Activated CD8-positive, alpha-beta T cell treated with anti-CD3 and anti-CD28 coated beads for 36 hours (primary cell): ENCODE measurements at places on chromosomes 1 and 21. TPM values are rescaled to one million over a fixed set of nuclear protein-coding genes. Genes with fewer than 3 reads are reported as not detected.

DNA sequence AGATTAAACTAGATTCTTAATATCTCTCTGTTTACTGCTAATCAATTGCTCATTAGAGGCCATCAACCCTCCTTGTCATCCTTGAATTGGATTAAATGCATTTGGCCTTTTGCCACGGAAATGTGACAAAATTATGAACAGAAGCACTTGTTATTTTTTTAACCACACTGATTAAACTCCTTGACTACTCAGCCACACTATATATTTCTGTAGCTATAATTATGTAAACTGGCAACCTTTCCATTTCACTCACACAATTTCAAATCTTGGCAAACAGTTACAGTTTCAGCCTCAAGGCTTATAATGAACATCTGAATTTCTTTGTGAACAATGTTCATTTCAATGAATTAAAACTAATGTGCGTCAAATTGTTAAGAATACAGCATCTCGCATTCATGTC lies 10.1 kb downstream of the ADAMTS5 start:
- no peak for DNase-seq
- no peak overlapping the region for H3K4me3 ChIP-seq
- peaks cover 7% of the 10 kb centered on the region for H3K27me3 ChIP-seq
- no peak overlapping the region for H3K27ac ChIP-seq

DNA sequence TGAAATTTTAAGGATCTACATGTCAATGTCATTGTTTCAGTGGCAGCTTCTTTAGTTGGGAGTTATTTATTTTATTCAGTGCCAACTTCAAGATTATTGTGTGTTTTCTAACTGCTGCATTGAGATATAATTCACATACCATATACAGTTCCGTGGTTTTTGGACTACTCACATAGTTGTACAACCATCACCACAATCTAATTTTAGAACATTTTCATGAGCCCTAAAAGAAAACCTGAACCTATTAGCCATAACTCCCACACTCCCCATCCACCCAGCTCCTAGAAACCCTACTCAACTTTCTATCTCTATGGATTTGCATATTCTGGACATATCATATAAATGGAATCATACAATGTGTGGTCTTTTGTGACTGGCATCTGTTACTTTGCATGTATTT lies 220.0 kb downstream of the LRRC40 start:
- no peak overlapping the region for H3K27ac ChIP-seq
- no peak overlapping the region for H3K4me3 ChIP-seq
- no peaks in the 10 kb centered on the region for H3K36me3 ChIP-seq
- H3K4me1 ChIP-seq = no peaks in the 10 kb centered on the region

DNA sequence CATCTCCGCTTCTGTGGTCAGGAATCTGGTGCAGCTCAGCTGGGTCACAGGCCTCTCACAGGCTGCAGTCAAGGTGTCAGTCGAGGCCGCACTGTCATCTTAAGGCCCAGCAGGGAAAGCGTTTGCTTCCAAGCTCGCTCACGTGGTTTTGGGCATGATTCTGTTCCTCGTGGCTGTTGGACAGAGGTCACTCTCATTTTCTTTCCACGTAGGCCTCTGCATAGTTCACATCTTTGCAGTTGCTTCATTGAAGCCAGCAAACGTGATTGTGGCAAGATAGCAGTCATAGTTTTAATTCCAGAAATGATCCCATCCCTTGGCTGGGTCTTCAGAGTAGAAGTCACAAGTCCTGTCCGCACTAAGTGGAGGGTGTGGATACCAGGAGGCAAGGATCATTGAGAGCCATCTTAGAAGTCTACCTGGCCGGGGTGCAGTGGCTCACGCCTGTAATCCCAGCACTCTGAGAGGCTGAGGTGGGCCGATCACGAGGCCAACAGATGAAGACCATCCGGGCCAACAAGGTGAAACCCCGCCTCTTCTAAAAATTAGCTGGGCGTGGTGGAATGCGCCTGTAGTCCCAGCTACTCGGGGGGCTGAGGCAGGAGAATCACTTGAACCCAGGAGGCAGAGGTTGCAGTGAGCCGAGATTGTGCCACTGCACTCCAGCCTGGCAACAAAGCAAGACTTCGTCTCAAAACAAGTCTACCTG lies 24.5 kb downstream of the NECAP2 start:
- H3K4me3 ChIP-seq = no peak overlapping the region
- no peak for DNase-seq
- H3K27ac ChIP-seq = no peak overlapping the region
- H3K36me3 ChIP-seq = peaks cover 20% of the 10 kb centered on the region
- no peaks in the 10 kb centered on the region for H3K27me3 ChIP-seq

DNA sequence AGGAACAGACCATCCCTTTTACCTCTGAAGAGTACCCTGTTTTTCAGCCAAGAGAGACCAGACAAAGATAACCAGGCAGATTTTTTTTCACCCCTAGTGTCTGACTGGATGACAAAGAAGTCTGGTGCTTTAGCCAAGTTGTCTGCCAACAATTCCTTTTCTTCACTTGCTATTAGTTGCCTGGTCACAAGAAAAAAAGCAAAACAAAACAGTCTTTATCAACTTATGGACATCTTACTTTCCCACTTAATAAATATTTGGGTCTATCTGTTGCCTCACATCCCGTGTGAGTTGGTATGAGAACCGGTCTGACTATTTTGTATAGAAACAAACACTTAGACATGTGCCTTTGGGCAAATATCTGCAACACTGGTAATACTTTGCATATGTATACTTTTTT lies 662.9 kb downstream of the PLPP3 start:
- no peak for DNase-seq
- no peaks in the 10 kb centered on the region for H3K36me3 ChIP-seq
- H3K4me3 ChIP-seq = no peak overlapping the region
- H3K4me1 ChIP-seq = no peaks in the 10 kb centered on the region
- peaks cover 5% of the 10 kb centered on the region for H3K27me3 ChIP-seq
- H3K27ac ChIP-seq = no peak overlapping the region

DNA sequence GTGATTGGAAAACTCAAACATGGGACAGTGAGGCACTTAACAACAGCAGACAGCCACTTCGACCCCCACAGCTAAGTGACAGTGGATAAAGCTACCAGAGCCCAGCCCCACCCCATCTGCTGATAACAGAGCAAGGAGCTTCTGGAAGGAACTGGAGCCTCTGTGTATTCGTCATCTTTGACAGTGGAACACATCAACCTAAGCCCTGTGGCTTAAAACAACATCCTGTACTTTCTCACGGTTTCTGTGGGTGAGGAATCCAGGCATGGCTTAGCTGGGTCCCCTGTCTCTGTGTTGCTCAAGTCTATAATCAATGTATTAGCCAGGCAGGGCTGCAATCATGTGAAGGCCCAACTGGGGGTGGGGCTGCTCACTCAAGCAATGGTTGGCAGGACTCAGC lies 18.4 kb upstream of the SIPA1L2 start:
- peaks cover 6% of the 10 kb centered on the region for H3K27me3 ChIP-seq
- no peak for DNase-seq
- no peaks in the 10 kb centered on the region for H3K36me3 ChIP-seq
- H3K4me3 ChIP-seq = no peak overlapping the region

- no peaks in the 10 kb centered on the region for H3K4me1 ChIP-seq
- DNase-seq = no peak
- H3K27ac ChIP-seq = no peak overlapping the region
- no peaks in the 10 kb centered on the region for H3K36me3 ChIP-seq
Observed at GRCh38 chr1:175731581-175731980, 11.8 kb downstream of the TNR start.

- no peaks in the 10 kb centered on the region for H3K36me3 ChIP-seq
- H3K27ac ChIP-seq = no peak overlapping the region
- no peak for DNase-seq
- no peak overlapping the region for H3K4me3 ChIP-seq
- no peaks in the 10 kb centered on the region for H3K4me1 ChIP-seq
Observed at GRCh38 chr1:8070381-8070811, 44.3 kb upstream of the ERRFI1 start.

DNA sequence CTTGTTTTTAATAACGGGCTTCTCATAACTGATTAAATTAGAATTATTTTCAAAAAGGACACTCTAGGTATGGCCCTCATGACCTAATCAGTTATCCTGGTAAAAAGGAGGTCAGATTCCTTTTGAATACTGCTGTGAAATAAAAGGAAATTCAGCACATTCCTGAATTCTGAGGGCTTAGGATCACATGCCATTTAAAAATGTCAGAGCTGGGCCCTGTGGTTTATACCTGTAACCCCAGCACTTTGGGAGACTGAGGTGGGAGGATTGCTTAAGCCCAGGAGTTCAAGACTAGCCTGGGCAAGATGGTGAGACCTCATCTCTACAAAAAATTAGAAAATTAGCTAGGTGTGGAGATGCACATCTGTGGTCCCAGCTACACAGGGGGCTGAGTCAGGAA lies 18.0 kb upstream of the RABGGTB start:
- H3K27me3 ChIP-seq = no peaks in the 10 kb centered on the region
- no peak for DNase-seq
- no peaks in the 10 kb centered on the region for H3K36me3 ChIP-seq
- no peaks in the 10 kb centered on the region for H3K4me1 ChIP-seq
- H3K27ac ChIP-seq = no peak overlapping the region

DNA sequence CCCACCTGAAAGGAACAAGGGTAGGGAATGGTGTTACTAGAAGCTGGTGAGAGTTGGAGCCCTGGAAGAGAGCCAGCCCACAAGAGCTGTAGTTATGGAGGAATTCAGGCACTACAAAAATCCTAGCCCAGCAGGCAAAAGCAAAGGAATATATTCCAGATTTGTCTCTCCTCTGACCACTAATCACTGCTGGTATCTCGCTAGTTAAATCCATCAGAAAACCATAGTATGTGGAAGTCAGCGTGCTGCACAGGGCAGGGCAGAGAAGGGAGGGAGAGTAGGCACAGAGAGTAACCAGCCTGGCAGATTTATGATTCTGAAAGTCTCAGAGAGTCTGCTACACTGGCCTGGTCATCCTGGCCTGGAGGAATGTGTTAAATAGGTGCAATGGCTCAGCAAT lies 88.6 kb downstream of the SELENOF start:
- no peak overlapping the region for H3K27ac ChIP-seq
- H3K4me3 ChIP-seq = no peak overlapping the region
- H3K36me3 ChIP-seq = no peaks in the 10 kb centered on the region
- no peaks in the 10 kb centered on the region for H3K4me1 ChIP-seq
- no peak for DNase-seq
- H3K27me3 ChIP-seq = peaks cover 6% of the 10 kb centered on the region

GRCh38 chr1:44094047-44094446 lies 24.6 kb upstream of the KLF17 start:
- peaks cover 13% of the 10 kb centered on the region for H3K27me3 ChIP-seq
- H3K27ac ChIP-seq = no peak overlapping the region
- no peak overlapping the region for H3K4me3 ChIP-seq
- H3K4me1 ChIP-seq = no peaks in the 10 kb centered on the region
- no peaks in the 10 kb centered on the region for H3K36me3 ChIP-seq
- no peak for DNase-seq

DNA sequence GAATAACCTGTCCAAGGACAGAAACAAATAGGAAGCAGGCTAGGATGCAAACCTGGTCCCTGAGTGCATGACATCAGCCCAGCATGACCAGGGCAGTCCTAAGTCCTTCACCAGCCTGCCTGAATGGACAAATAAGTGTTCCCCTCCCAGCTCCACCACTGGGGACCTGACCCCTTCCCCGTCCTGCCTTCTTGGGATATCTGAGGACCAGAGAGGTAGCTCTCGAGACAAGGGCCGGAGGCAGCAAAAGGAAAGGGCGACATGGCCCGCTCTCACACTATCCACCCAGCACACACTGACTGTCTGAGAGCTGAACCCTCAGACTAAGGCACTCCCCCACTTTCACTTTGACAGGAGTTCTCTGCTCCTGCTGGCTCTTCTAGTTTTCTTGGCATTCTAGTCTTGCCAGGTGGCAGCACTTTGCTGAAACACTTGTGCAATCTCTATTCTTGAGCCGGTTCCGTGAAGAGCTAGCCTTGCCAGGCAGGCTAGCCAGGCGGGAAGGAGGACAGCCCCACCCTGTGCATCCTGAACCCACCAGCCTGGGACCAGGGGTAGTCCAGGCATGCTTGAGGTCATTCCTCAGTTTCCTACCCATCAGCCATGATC lies 251.1 kb upstream of the RAB4A start:
- no peak overlapping the region for H3K27ac ChIP-seq
- no peaks in the 10 kb centered on the region for H3K36me3 ChIP-seq
- no peak overlapping the region for H3K4me3 ChIP-seq

DNA sequence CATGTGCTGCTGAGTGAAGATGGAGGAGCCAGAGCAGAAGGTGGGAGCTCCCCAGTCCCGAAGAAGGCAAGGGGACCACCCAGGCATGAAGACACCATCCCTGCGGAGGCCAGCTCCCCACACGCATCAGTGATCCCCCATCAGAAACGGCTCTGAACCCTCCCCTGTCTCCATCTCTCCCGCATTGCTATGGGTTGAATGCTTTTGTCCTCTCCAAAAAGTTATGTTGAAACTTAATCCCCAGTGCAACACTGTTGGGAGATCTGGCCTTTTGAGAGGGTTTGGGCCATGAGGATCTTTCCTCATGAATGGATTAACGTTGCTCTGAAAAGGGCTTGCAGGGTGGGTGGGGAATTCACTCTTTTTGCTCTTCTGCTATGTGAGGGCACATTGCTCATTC lies 147.6 kb downstream of the AJAP1 start:
- no peak overlapping the region for H3K4me3 ChIP-seq
- no peaks in the 10 kb centered on the region for H3K4me1 ChIP-seq
- DNase-seq = no peak
- H3K27me3 ChIP-seq = peaks cover 8% of the 10 kb centered on the region
- H3K36me3 ChIP-seq = no peaks in the 10 kb centered on the region

DNA sequence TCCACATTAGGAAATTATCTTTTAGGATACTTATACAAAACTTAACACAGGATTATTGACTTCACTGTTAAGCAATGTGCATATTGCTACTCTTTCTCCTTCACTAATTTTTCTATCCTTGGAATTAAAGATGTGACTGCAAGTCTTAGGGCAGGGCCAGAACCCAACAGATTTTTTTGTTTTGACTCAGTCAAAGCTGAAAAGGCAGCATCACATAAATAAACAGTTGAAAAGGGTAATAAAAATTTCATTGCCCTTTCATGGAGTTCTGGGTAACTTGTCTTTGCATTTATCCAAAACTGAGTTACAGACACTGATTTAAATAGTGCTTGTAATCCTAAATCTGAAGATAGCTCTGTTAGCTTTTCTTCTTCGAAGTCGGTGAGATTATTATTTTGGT lies 1.9 kb upstream of the TMEM35B start:
- DNase-seq = no peak
- no peak overlapping the region for H3K27ac ChIP-seq
- H3K4me1 ChIP-seq = peaks cover 40% of the 10 kb centered on the region

DNA sequence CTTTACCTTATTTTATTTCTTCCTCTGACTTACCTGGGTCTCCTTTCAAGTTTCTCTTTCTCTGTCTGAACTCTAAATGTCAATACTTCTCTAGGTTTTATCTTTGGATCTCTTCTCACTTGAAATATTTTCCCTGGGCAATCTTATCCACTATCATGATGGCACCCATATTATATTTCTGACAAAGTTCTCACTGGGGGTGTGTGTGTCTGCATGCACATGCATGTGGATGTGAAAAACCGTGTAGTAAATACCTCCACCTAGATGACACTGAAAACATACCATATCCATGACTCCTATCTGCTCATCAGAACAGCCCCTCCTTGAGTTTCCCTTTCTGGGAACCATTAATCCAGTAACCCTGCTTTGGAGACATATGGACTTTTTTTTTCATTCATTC lies 30.9 kb downstream of the DNASE2B start:
- DNase-seq = no peak
- H3K4me1 ChIP-seq = peaks cover 7% of the 10 kb centered on the region
- no peaks in the 10 kb centered on the region for H3K36me3 ChIP-seq
- H3K27ac ChIP-seq = no peak overlapping the region

Gene RNF186
- total RNA-seq = not detected

Gene LCE3D
- total RNA-seq = not detected

Gene RHCE
- total RNA-seq = 0.50 TPM

Gene HES3
- total RNA-seq = not detected

Gene SLC1A7
- total RNA-seq = not detected

Gene TRAF5
- 40.6 TPM for total RNA-seq

Gene A3GALT2
- total RNA-seq = not detected
